ENCODE measurements at places on chromosomes 7 and 10. TPM values are rescaled to one million over a fixed set of nuclear protein-coding genes. Genes with fewer than 3 reads are reported as not detected.

GRCh38 chr7:17985473-17986239, 42.0 kb downstream of the PRPS1L1 start:
- no peak for DNase-seq

- DNase-seq = no peak
These were observed 43.5 kb downstream of the ACSM6 start for GRCh38 chr10:95237376-95238170.

GRCh38 chr10:24928163-24928562, 24.2 kb downstream of the PRTFDC1 start:
- no peak for DNase-seq

DNA sequence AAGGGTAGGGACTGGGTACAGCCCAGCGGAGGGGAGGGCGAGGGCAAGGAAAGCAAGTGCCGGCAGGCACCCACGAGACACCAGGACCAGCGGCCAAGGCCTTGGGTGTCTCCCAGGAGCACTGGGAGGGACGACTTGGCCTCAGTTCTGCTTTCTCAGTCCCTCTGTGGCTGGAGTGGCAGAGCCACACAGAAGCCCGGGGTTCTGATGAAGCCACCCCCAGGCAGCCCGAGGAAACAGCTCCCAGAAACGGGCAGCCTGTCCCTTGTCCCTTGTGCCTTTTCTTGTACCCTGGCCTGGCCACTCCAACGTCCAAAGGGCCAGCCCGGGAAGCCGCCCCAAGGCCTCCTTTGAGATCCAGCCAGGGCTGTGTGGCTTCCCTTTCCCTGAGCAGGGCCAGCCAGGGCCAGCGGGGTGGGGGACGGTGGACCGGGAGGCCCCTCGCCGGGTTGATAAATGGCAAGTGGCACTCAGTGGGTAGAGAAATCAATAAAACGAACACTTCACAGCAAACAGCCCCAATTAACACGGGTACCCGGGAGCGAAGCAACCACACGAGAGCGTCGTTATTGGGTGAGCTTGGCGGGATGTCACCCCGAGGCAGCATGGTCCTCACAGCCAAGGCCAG, 69.8 kb upstream of the GNA12 start:
- no peak for DNase-seq

Gene HOXA11
- 0.10 TPM for total RNA-seq

Gene RGS10
- total RNA-seq = 294 TPM

Measured in activated naive CD8-positive, alpha-beta T cell treated with anti-CD3 and anti-CD28 coated beads for 36 hours (primary cell).